ENCODE measurements at places on chromosomes 1 and 21.

- no peak for DNase-seq
Observed at GRCh38 chr1:9211291-9211811, 23.2 kb upstream of the H6PD start.

GRCh38 chr1:10958614-10959013 lies 53.8 kb upstream of the TARDBP start:
- peak; percentile 71 for DNase-seq

- no peak for DNase-seq
Observed at GRCh38 chr1:211739671-211740411, 64.4 kb upstream of the NEK2 start.

GRCh38 chr1:245067257-245067656 lies 87.5 kb upstream of the KIF26B start:
- DNase-seq = no peak

DNA sequence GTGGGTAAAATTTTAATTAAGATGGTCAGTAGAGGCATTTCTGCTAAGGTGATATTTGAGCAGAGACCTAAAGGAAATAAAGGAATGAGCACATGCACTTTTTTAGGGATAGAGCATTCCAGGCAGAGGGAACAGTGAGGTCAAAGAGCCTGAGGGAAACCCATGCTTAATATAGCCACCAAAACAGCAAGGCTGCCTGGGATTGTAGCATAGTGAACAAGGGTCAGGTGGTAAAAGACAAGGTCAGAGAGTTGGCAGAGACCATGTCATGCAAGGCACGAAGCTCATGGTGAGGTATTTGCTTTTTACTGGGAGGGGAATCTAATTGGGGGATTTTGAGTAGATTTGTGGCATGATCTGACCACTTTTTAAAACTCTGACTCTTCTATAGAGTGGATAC lies 344.6 kb upstream of the LRRC7 start:
- DNase-seq = no peak

- DNase-seq = no peak
Observed at GRCh38 chr1:38891753-38892152, 10.4 kb upstream of the GJA9 start.

DNA sequence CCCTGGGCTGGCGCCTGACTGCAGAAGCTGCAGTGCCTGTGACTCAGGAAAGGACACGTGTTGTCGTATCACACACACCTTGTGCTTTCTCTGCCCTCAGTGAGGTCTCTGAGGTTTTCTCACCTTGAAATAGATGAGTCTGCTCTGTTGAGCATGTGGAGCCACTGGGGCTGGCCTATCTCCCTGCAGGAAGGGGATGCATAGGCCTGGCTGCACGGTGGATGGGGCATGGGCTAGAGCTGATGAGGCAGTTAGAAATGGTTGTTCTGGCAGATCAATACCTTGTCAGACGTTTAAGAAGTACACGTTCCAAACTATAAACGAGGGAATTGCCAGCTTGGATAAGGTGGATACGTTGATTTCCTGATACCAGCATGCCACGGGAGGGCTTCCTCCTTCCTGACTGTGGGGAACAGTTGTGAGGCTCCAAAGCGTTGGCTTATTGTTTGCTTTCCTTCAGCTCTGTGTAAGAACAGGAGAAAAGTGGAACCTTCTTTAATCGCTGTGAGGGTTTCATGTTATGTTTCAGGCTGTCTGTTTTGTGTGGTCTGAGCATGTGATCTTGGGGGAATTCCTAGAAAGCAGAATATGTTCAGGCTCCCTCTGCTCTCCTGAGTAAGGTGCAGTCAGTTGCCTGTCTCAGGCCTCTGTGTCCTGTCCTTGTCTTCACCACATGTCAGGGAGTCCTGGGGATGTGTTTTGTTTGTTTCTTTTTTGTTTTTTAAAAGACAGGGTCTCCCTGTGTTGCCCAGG lies 44.8 kb downstream of the PCNT start:
- no peak for DNase-seq

GRCh38 chr1:41925712-41926111 lies 7.0 kb upstream of the HIVEP3 start:
- no peak for DNase-seq

DNA sequence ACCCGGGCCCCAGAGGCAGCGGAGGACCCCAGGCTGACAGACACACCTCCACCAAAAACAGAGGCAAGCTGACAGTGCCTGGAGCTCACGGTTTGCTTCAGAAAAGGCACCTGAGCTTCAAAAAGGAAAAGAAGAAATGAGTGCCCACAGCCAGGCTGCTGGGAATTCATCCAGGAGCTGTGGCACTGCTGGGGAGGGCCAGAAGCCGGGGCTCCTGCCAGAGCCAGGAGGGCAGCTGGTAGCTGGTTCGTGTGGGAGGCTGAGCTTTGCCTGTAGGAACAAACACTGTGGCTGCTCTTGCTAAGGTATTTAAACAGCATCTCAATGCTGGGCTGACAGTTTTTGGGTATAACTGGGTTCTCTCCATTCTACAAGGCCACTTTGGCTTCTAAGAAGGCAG lies 19.5 kb downstream of the KCNJ6 start:
- DNase-seq = no peak

DNA sequence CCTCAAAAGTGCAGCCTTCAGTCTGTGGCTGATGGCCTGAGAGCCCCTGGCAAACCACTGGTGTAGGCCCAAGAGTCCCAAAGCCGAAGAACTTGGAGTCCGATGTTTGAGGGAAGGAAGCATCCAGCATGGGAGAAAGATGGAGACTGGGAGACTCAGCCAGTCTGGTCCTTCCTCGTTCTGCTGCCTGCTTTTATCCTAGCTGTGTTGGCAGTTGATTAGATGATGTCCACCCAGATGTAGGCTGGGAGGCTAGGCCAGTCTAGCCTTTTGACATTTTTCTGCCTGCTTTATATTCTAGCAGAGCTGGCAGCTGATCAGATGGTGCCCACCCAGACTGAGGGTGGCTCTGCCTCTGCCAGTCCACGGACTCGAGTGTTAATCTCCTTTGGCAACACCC lies 1.1 kb upstream of the LYPD8 start:
- no peak for DNase-seq

- DNase-seq = no peak
Observed at GRCh38 chr1:17711941-17712340, 43.2 kb upstream of the ACTL8 start.

DNA sequence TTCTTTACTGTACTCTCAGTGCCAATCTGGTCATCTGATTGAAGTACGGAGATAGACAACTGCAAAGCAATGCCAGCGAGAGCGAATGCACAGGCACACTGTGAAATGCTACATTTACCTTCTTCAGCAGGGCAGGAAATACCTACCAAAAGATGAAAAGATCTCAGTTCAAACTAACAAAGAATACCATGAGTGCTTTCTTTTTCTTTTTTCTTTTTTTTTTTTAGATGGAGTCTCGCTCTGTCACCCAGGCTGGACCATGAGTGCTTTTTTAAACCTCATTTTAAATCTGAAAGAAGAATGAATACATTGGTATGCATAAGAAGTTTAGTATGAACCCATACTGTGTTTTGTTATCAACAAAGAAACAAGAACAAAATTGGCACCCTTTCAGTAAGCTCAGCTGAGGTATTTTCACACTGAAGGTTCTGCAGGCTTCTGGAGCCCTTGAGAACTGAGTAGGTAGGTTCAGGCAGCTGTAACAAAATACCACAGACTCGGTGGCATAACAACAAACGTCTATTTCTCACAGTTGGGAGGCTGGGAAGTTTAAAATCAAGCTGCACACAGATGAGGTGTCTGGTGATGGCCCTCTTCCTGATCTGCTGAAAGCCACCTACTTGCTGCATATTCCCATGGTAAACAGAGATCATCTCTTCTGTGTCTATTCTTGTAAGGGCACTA lies 1.7 kb upstream of the CHI3L2 start:
- no peak for DNase-seq

- no peak for DNase-seq
Observed at GRCh38 chr1:49098866-49099265, 322.2 kb upstream of the BEND5 start.

GRCh38 chr1:200626853-200627534 lies 6.4 kb upstream of the KIF14 start:
- DNase-seq = no peak

DNA sequence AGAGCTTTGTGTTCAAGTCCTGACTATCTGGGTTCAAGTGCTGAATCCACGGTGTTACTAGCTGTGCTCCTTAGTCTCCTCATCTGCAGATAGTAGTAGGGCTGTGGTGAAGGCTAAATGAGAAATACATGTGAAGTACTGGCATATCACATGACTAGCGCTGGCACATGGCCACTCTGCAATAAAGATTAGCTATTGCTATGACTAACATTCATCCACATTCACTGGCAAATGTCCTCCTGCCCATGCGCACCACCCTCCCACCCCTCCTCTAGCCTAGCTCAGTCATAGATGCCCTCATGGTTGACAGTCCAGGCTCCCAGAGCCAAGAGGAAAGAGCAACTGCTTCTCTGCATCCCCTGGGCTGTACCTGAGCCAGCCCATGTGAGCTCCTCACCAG lies 8.5 kb upstream of the COL8A2 start:
- DNase-seq = peak; percentile 19

GRCh38 chr1:197905699-197906351 lies 3.4 kb downstream of the C1orf53 start:
- DNase-seq = no peak

- DNase-seq = no peak
Observed at GRCh38 chr1:50218344-50219120, 109.8 kb downstream of the ELAVL4 start.

GRCh38 chr1:179229214-179230140 lies at the start of gene ABL2:
Gene ABL2, minus strand, starts transcription at chr1:179229677. Its CDS starts 280 bp downstream, at chr1:179229397.
- DNase-seq = no peak

DNA sequence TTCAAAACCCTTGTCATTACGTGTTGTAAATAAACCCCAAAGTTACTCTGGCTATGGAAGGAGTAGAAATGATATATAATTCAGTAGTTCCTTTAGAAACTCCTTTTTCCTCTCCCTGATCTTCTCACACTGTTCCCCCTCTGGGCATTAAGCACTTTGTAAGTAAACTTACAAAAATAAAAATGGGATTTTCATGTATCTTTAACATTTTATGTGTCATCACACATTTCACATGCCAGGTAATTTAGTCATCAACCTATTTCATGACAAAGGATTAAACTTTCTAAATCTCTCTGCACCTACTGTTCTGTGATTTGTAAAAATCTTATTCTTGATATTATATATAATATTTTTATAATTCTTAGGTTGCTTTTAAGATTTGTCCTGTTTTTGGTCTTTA lies 176.9 kb downstream of the NEK7 start:
- DNase-seq = no peak

- no peak for DNase-seq
Observed at GRCh38 chr1:182381962-182382819, 9.4 kb downstream of the GLUL start.

DNA sequence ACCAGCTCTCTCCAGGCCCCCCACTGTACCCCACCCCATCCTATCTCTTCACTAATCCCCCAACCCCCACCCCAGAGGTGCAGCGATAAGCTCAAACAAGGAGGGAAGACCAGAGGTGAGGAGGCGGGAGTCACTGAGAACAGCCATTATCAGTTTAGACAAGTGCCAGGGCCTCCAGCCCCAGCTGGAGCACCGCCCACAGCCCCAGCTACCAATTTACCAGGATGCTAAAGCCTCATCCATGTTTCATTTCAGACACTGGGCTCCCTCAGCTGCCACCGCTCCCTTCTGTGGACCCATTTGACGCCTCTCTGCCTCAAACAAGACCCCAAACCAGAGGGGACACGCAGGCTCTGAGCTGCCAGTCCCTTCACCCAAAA lies 80.6 kb downstream of the DISP3 start:
- DNase-seq = no peak

DNA sequence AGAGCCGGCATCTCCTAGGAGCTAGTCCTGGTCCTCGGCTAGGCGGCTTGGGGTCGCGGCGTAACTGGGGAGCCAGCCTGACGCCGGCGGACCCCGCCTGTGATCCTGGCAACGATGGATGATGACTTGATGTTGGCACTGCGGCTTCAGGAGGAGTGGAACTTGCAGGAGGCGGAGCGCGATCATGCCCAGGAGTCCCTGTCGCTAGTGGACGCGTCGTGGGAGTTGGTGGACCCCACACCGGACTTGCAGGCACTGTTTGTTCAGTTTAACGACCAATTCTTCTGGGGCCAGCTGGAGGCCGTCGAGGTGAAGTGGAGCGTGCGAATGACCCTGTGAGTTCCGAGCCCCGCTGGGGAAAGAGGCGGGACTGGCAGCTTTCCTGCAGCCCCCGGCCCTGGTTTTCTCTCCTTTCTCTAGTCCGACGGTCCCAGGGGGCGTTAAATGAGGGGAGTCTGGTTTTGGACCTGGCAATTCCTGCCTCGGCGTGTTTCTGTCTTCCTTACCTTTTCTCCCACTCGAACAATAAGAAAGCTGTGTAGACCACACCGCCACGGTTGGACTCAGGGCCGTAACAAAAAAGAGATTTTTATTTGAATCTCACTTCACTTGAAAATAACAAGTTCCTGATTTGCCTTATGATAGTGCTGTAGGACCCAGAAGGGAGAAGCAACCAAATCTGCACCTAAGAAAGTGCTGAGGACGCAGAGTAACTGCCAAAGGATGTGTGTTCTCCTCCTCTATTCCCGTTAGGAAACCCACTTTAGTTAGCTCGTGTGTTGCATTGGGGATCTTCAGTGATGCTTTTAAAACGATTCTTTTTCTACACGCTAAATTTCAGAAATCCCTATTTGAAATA lies at the start of gene SPRTN:
SPRTN (plus strand) TSS at position 24 of the 859 bp plus-strand sequence; CDS start at position 115, 91 bp downstream.
- DNase-seq = no peak

- DNase-seq = no peak
Observed at GRCh38 chr1:108597041-108597440, 37.1 kb downstream of the EEIG2 start.

DNA sequence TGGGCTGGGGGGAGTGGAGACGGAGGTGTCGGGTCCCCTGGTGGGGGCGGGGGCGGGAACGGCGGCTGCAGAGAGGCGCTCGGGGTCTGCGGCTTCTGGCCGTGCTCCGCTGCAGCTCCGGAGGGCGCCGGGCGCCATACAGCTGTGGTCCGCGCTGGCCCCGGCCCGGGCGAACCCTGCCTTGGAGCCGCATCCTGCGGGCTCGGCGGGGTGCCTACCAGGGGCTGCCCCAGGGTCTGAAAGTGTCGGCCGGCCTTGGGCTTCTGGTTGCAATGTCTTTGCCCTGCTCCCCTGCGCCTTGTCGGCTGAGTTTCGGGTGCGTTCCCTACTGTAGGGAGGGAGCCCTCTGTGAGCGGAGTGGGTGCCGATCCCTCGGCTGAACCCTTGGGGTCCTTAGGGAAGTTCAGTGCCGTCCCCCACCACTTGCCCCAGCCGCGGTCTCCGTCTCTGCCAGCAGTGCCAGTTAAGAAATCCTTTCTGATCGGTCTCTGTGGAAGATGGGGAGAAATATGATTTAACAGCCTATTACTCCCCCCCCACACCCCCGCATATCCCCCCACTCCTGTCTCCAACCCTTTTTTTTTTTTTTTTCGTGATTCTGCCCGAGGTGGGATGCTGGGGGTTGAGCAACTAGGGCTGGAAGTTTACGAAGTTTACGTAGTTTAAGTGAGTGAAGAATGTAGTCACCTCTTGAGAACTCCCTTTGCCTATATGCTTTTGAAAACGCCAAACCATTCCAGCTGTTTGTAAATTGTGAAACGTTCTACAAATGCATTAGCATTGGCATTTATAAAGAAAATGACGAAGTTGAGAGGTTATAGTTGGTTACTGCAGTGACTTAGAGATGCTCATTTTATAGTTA lies 588 bp downstream of the NEXN start:
- DNase-seq = no peak

All from SHP77 treated with DMSO at 0.1 percent for 48 hours (cell line).